ENCODE measurements at places on chromosomes 3 and 15.

GRCh38 chr3:156038869-156039268 is 81.5 kb upstream of the KCNAB1 start:
- no peak for DNase-seq

GRCh38 chr15:88267720-88268119 is 11.2 kb upstream of the NTRK3 start:
- no peak for DNase-seq

DNA sequence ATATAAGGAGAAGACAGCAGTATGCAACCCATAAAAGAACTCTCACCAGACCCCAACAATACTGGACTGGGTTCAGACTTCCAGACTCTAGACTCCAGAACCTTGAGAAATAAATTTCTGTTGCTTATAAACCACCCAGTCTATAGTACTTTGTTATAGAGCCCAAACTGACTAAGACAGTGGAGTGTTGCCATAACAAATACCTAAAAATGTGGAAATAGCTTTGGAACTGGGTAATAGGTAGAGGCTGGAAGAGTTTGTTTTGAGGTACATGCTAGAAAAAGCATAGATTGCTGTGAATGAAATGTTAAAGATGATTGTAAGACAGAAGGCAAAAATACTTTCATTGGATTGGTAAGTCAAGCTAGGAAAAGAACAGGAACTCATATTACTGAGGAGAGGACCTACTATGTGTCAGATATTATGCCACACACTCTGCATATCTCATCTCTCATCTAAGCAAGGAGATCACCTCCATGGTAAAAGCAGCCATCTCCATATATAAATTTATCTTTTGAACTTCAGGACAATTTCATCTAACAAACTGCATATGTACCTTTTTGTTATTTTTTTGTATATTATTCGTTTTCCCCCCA is 67.4 kb upstream of the FNDC3B start:
- no peak for DNase-seq

DNA sequence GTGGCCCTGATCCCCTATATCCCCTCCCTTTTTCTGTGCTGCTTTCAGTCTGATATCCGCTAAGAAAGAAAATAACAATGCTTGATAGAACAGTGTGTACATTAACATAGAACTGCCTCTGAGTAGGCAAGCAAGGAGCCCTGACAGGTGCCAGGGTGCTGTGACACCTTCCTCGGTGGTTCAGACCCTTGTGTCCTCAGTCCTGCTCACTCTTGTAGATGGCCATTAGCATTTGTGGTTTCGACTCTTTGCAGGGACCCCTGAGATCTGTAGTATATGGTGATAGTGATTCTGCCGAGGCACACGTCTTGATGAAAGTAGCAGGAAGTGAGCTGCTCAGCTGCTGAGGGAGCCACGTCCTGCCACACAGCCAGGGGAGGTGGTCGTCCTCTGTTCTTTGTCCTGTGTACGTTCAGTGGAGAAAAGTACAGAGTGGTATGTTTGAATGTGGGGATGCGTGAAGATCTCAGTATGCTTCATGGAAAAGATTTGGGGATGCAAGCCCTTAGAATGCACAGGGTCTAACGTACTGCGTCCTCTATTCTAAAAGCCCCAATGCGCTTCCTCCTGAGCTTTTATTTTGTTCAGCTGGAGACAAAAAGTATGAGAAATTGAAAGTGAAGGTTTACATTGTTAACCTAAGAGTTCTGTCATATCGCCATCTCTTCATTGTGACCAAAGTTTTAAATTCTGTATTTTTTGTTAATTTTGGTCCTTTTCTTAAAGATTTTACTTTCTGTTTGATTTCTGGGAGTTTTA is 35.4 kb downstream of the PXYLP1 start:
- DNase-seq: no peak

- no peak for DNase-seq
Observed at GRCh38 chr3:33159981-33160380, 46.2 kb downstream of the CRTAP start.

DNA sequence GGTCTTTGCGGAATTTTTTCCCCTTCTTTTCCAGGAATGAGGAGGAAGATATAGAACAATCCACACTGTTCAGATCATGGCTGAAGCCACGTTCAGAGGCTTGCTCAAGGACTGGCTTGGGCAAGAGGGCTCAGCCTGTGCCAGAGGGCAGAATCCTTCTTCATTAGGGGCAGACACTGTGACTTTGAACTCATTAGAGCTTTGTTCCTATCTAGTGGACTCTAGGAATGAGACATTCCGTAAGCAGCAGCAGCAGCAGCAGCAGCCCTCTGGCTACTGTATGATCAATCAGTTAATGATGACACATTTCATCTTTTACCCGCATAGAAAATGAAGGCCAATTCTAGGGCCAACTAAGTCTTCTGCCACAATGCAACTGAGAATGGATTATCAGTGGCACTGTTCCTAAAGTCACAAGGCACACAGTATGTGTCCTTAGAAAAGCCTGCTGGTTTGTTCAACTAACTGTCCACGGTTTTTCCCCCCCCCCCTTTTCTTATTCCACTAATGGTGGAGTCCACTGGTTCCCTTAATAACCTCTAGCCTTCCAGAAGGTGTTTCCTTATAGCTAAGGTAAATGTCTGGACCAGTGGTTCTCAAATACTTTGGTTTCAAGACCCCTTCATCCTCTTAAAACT is 1.7 kb upstream of the RAB8B start:
- no peak for DNase-seq

Measured in GM23338 (cell line).